Right lobe of liver (tissue), 6 donors: ENCODE measurements at places on chromosomes 11 and 22. TPM values are rescaled to one million over a fixed set of nuclear protein-coding genes. Genes with fewer than 3 reads are reported as not detected.

The SCGB1A1 gene
- total RNA-seq, result not detected

DNA sequence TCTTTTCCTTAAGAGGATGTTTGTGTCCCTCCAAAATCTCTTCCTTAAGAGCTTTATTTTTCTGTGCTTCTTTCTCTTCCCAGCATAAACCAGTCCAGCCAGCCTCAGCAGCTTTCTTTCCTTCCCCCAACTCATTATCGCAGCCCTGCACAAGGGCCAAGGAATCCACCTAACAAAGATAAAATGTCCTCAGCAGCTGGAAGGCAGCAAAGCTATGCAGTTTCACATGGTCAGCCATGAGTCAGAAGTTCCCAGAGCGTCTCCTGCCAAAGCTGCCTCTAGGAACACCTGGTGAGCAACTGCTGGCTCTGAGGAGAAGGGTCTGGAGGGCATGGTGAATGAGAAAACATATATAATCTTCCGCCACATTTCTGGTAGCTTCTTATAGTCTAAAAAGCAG lies 45.3 kb upstream of the HMGXB4 start:
- H3K4me3 ChIP-seq, result no peak overlapping the region
- H3K27me3 ChIP-seq, result no peaks in the 10 kb centered on the region
- no peak overlapping the region for H3K27ac ChIP-seq

The SIK2 gene
- 15.4 TPM for total RNA-seq

The OR51B4 gene
- total RNA-seq, result not detected

DNA sequence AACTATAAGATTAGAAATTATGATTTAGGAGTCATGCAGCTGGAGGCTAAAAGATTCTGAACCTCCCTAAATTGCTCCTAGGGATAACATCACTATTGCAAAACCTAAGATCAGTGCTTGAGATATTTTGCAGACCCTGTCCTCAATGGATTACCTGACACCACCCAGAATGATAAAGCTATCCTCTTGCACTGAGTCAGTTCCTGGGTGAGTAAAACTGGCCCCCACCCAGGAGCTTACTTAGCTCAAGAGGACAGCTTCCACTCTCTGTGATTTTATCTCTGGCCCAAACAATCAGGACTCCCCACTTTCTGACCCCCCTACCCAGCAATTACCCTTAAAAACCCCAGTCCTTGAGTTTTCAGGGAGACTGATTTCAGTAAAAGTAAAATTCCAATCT lies 2074.4 kb upstream of the RAG2 start:
- no peaks in the 10 kb centered on the region for H3K36me3 ChIP-seq
- H3K27me3 ChIP-seq, result no peaks in the 10 kb centered on the region
- no peak overlapping the region for H3K27ac ChIP-seq
- no peak for DNase-seq
- no peaks in the 10 kb centered on the region for H3K4me1 ChIP-seq
